Stimulated activated CD8-positive, alpha-beta memory T cell treated with anti-CD3 and anti-CD28 coated beads, Interleukin-4, amount 100 ng/mL, for 4 hours (primary cell): ENCODE measurements at places on chromosomes 3 and 15.

GRCh38 chr15:63843901-63844317 lies 10.2 kb upstream of the HERC1 start:
- no peak for DNase-seq

DNA sequence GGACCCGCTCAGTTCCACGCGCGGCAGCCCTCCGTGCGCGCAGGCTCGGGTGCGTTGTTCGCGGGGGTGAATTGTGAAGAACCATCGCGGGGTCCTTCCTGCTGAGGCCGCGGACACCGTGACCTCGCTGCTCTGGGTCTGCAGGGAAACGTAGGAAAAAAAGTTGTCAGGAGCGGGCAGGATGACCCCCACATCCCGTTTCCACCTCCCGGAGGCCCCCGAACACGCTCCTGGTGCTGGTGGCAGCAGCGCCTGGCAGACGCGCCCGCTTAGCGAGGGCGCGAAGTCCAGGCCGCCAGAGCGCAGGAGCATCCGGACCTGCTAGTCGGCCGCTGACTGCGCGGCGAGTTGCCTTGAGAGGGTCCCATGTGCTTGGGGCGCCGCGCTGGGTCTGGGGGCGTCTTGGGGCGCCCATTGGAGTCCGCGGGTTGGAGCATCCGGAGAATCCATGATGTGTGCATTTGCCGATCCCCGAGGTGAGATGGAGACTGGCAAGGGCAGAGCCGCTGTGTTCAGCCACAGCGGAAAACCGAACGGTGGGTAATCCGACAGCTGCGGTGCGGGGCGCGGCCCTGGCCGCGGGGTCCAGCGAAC lies 520 bp downstream of the GREM1 start:
- no peak for DNase-seq

DNA sequence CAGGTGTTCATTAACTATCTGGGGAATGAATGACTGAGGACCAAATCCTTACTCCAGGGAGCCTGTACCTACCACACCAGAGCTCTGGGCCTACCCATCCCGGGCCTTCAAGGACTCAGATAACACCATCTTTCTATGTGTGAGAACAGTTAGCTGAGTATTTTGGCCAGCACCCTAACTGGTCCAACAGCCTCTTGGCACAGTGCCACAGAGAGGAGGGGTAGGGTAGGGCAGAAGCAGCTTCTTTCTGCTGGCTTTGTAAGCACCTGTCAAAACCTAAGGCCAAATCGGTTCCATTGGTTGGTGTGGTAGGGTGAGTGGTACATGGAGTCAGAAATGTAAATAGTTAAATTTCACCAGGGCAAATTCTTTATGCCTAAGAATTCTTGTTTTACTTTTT lies 26.7 kb downstream of the ISL2 start:
- no peak for DNase-seq

DNA sequence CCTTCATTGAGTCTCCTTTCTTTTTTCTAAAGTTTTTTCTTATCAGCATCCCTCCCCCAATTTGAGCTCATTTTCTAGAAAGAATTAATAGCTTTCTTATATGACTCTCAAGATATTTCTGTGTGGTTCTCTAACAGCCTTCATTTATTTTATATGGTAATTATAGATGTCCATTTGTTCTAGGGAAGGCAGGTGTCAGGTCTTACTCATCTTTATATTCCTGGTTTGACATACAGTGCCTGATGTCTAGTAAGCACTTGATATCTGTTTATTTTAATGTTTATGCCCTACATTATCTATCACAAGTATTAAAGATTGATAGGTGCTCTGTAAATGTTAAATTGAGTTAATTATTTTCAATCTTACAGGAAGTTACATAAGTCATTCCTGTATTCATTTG lies 426.7 kb upstream of the TPRG1 start:
- DNase-seq = no peak

DNA sequence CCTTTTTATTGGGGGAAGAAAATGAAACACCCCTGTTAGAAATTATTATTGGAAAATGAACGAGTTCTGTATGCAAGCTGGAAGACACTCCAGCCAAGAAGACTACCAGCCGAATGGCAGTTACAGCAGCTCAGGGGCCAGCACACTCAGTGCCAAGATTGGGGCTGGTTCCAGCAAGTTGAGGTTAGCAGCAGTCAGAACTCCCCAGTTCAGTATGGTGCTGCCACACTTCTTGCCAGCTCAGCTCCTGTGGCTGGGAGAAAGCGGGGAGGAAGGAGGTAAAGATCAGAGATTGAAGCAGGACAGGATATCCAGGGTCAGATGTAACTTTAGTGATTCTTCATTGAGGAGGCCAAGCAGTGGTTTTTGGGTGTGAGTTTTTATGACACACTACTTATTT lies 280.2 kb upstream of the NR2E3 start:
- DNase-seq = no peak

DNA sequence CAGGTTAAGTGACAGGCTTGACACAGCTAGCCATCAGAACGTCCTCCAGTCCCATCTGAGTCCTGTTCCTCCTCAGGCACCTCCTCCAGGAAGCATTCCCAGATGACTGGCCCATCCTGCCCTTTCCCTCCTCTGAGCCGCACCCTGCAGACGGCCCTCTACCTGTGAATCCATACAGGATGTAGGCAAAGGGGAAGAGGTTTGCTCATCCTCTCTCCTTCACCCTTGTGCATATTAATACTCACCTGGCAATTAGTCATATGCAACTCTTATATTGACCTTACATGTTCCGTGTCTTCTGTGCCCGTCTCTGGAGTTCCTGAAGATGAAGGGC lies 61.9 kb downstream of the SMAD3 start:
- DNase-seq = no peak

DNA sequence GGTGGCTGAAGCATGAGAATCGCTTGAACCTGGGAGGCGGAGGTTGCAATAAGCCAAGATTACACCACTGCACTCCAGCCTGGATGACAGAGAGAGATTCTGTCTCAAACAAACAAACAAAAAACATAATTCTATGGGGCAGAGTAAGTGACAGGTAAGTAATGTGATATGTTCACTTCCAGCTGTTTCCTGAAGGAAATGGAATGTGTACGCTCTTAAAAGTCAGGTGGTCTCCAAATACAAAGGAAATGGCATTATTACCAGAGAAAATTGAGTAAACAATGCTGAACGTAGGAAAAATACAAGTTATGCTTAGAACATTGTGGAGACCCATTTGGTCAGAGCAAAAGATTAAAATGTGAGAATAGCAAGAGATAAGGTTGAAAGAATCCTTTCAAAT lies 278.5 kb downstream of the SCAPER start:
- DNase-seq = no peak

- DNase-seq = no peak
Observed at GRCh38 chr15:68442041-68442440, 10.1 kb upstream of the ITGA11 start.

DNA sequence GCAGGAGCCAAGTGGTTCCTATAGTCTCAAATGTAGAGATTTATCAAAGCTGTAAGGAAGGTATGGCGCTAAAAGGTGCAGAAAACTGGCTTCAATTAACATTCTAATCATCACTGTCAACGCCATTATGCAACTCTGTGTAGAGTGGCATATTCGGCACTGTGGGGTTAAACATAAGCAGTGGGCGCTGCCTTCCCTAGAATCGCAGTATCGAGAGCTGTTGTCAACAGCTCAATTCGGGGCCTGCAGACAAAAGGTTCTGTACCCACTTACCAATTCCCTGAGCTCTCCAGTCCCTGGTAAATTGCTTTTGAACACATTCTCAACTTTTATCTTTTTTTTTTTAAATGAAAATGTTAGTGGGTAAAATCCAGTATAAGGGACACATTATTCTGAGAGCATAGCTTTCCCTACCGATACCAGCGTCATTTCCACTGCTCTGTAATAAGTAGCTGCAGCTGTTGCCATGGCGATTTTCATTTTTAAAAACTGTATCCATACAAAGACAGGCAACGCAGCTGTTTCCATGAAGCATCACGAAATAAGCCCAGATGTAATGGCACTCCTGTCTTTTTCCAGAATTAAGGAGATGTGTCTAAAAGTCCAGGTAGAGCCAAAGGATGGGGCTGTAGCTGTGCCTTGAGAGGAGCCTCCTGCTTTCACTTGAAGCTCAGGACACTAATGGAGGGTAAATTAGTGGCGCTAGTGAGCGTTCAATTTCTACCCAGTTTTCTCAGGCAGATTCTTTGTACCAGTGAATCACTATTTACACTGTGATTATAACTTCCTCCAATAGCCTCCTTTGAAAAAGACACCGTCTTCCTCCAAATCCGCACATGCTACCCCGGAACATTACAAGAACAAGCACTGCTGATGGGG lies 250.3 kb downstream of the SLC9A9 start:
- no peak for DNase-seq

- no peak for DNase-seq
Observed at GRCh38 chr3:130946882-130947281, 53.0 kb downstream of the ATP2C1 start.

- no peak for DNase-seq
Observed at GRCh38 chr15:48367483-48367882, 36.3 kb downstream of the DUT start.

DNA sequence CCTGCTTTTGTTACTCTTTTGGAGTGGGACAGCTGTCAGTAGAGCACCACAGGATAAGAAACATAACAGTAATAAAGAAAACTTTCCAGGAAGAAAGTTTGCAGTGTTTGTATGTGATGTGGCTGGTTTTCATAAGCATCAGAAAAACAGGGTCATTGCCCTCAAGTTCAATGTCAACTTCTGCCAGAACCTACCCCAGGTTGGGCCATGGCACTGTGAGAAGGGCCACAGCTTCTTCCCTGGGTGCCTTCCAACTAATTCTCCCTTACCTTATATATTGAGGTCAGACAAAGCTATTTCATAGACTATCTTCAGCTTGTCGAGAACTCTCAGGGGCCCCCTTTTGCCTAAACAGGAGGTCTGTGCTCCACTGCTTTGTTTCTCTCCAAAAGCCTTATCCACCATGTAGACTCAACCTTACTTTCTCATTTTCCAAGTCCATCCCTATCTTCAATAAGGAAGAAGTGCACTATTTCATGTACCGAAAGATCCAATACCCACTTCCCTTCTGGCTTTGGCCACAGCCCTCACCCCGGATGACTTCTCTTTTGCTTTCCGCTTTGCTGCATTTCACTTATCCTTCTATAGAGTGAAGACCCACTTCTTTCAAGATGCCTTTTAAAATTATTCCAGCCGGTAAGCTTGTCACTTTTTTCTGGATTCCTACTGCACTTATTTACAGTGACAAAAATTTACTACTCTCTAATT lies 38.2 kb upstream of the PLCL2 start:
- DNase-seq = no peak

- no peak for DNase-seq
Observed at GRCh38 chr15:89556413-89557262, 18.6 kb upstream of the TICRR start.

GRCh38 chr15:100958326-100959065 lies 39.3 kb downstream of the LRRK1 start:
- DNase-seq = no peak

DNA sequence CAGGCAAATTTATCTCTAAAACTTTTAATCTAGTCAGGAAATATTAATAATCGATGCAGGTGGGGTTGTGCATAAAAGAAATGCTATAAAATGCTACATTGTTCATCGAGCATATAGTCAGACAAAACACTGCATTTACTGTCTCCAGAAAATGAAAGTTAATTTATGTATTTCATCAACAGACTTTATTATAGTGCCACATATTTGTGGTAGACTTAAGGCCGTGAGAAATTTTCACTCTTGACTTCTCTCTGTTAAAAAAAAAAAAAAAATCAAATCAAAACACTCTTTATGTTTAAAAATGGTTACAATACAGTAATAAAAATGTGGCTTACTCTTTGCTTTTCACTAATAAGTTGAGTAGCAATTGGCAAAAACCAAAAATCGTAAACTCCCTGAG lies 67.4 kb downstream of the RBMS3 start:
- no peak for DNase-seq

GRCh38 chr15:31158858-31159569 lies 57.5 kb upstream of the TRPM1 start:
- no peak for DNase-seq

- no peak for DNase-seq
Observed at GRCh38 chr15:36938131-36938530, 162.2 kb downstream of the MEIS2 start.

DNA sequence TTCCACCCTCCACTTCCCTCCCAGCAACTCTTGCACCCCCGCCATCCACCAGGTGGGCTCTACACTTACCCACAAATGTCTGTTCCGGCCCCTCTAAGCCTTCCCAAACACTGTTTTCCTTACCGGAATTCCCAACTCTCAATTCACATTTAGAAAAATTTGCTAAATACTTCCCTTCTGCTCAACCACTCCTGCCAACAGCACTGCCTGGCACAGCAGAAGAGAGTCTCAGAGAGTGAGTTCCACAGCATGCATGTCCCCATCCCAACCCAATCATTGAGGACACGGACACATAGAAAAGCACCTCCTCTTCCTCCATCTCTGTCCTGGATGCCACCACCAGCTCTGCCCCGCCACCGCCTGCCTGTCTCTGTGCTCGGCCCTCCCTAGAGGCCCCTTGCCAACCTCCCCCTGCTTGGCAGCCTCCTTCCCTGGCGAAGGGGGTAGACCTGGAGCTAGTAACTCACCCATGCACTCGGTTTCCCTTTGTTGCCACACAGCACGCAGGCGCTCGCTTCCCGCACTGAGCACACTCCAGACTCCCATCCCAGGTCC lies 66.2 kb upstream of the SLC6A1 start:
- no peak for DNase-seq

GRCh38 chr3:188979669-188980310 lies 192.0 kb upstream of the TPRG1 start:
- DNase-seq = no peak

DNA sequence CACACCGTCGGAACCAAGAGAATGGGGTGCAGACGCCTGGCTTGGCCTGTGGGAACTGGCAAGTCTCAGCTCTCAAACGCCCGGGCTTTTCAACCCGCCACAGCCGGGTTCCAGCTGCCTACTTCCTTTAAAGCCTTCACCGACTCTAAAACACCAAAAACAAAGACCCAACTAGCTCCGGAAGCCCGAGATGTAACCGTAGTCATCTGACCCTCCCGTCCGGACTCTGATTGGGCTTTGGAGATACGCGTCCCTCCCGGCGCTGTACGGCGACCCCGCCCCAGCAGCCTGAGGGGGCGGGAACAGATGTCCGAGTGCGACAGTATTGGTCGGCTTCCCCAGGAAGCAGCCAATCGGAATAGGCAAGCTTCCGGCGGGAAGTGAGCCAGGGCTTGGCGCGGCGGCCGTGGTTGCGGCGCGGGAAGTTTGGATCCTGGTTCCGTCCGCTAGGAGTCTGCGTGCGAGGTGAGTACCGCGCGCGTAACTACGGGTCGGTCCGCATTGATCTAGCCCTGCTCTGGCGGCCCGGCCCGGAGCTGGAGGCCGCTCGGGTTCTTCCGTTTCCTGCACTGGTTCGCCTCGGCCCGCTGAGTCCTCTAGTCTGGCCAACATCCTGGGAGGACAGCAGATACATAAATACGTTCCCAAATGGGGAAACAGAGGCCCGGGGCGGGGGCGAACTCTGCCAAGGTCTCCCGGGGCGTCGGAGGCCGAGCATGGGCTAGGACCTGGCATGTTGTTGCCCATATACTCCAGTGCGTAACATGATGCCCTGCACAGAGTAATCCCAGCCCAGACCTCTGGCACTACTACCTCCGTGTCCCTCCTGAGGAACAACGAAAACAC lies at the start of gene BLM:
Gene BLM (plus strand): TSS at position 371 of the 846 bp plus-strand sequence. CDS start 30,047 bp downstream, outside the sequence.
- peak; percentile 88 for DNase-seq
